ENCODE measurements at places on chromosomes 5 and 9.

GRCh38 chr5:112316731-112317130 is 102.3 kb downstream of the EPB41L4A start:
- no peak for DNase-seq

DNA sequence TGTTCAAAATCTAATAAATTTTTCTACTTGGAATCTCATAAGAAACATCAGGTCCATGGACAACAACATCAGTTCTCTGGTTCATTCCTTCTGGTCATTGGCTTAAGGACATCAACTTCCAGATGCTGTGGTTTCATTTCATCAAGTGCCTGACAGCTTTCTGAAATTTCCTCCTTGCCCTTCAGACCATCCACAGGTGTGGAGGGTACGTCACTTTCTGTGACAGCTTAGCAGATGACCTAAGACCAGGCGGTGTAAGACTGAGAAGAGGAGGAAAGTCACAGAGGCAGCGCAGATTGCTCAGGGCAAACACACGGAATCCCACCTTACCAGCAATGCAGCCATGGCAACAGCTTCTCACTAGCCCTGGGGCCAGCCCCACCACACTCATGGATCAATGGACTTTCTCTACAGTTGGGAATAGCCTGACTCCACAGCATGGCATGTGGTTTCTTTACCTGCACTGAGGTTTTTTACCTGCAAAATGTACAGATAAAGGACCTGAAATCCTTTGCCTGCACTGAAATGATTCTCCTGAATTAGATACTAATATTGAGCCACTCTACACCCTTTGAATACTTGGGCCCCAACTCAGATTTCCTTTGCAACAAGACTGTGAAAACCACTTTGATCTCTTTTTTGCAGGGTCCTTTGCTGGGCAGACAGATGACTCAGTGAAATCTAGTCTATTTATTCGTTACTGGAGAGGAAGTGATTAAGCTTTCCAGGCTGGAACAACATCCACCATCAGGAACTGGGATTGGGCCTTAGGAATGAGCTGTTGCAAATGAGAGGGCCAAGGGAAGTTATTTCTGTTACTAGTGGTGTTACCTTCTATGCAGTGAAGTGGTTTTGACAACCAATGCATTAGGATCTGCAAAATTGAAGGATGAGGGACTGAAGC is 26.9 kb downstream of the TICAM2 start:
- DNase-seq, result no peak

DNA sequence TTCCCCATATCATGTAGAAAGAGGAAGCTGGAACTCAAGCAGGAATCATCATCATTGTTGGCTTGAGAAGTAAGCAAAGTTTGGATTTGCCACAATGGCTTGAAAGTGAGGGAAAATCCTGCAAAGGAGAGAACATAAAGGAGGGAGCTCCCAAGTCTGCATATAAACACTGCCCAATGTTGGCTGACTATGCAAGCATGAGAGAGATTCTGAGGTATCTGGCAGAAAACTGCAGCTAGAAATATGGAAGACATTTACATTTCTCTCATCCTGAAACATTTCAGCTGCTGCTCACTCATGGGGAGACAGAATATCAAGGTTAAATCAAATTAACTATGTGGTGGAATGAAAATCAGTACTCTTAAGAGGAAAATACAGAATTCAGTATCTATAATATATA is 415.6 kb upstream of the TNC start:
- DNase-seq, result no peak

GRCh38 chr5:75512383-75513074 is 838 bp downstream of the POLK start:
- no peak for DNase-seq

- no peak for DNase-seq
Measured at GRCh38 chr5:73918791-73919221, 292.8 kb downstream of the ARHGEF28 start.

GRCh38 chr9:116800074-116800473 is 113.0 kb downstream of the TRIM32 start:
- DNase-seq, result no peak

GRCh38 chr9:121763561-121764370 is 112.3 kb downstream of the DAB2IP start:
- no peak for DNase-seq

DNA sequence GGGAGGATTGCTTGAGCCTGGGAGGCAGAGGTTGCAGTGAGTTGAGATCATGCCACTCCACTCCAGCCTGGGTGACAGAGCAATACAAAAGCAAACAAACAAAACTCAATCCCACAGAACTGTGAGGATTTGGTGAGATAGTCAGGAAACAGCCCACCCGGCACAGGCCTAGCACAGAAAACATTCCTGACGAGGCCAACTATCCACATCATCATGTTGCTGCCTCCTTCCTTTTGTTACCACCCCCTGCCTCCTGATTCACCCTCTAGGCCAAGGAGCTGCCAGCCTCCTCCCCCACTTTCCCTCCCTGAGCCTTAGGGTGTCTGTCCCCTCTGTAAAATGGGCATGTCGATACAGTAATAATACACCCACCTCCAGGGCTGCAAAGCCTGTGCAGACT is 39.0 kb downstream of the STK10 start:
- DNase-seq, result peak; percentile 33

GRCh38 chr5:58276431-58276830 is 183.5 kb downstream of the PLK2 start:
- DNase-seq, result no peak

GRCh38 chr5:38414348-38414747 is 142.1 kb downstream of the LIFR start:
- peak; percentile 73 for DNase-seq

- DNase-seq, result no peak
Measured at GRCh38 chr5:4387290-4387689, 752.8 kb upstream of the ADAMTS16 start.

DNA sequence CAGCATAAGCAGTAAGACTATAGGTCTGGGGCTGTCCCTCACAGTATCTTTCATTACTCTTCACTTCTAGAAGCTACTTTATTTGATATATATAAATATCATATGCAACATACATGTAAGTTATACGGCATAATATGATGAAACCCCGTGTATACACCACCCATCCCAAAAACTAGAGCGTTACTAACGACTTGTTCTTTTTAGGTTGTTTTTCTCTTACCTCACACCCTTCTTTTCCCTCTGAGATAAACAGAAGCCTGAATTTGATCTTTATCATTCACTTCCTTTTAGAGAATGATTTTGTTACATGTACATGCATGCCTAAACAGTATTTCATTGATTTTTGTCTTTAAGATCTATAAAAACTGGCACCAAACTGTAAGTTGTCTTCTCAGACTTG is 3.7 kb downstream of the TRMO start:
- no peak for DNase-seq

DNA sequence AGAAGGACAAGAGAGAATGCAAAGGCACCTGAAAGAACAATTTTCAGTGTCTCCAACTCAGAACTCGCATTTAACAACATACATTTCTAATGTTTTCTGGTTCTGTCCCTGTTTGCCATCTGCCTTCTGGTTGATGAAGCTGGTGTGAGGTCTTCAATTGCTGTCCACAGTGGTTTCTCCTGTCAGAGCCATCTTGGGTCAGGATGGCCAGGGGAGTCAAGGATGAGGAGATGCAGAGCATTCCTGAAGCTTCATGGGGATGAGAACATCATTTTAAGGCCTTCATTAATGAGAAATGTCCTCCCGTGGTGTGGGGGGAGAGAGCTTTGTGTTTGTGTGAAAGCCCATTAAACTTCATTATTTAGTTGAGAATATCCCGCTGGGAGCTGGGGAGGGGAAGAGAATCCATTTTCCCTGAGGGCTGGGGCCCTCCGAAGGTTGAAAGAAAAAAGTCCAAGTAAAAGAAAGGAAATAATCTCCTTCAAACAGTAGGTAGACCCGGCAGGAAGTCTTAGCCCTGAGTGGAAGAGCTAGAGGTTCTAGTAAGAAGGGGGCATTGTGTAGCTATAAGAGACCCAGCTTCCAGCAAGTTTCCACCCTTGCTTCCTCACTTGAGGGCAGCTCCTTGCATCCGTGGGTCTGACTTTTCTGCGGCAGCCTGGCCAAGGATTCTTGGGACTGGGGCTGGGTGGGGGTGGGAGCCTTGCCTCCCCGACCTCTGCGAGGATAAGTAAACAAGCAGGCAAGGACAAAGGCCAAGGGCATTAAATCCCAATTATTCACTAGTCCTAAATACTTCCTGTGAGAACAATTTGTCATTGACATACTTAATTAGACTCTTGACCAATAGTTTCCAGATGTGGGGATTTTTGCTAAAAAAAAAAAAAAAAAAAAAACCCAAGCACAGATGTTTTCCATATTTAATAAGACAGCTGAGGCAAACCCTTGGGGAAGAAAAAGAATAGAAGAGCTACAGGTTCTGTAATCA is 119.2 kb downstream of the MSX2 start:
- no peak for DNase-seq
